ENCODE measurements at places on chromosomes 1 and 21.

DNA sequence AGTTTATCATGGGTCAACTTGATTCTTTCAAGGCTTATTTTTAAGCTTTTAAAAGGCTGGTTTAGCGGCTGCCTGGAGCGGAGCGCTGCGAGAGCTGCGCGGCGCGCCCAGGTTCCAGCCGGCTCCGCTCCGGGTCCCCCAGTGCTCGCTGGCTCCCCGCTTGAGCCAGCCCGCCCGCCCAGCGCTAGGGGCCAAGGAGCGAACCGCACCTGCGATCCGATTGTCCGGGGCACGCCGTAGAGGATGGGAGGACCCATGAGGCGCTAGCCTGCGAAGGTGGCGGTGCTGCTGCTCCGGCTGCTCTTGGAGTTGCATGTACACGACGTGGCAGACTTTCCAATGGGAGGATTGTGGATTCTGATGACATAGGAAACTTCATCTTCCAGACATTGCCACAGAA is 9.9 kb upstream of the CFHR4 start:
- DNase-seq: no peak

DNA sequence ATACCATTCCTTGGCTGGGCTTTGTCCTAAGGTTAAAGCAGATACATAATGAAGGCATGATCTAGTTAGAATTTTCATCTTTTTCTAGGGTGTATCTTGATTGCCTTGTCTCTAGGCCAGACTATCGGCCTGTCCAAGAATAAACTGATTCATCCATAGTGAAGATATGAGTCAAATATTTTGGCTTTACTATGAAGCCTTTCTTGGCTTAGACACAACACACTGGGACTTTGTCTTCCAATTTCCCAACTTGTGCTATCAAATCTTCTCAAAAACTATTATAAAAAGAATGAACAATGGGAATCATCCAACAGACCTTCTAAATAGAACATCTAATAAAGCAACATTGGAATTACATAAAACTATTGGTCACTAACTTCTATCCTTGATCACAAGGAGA is 64.8 kb downstream of the WARS2 start:
- DNase-seq: no peak

GRCh38 chr1:147080671-147081394 is 91.4 kb downstream of the PRKAB2 start:
- DNase-seq: no peak

GRCh38 chr1:17507915-17508314 is 31.6 kb upstream of the ARHGEF10L start:
- no peak for DNase-seq

GRCh38 chr21:44295163-44295573 is 4.7 kb upstream of the PFKL start:
- no peak for DNase-seq

- no peak for DNase-seq
These were observed 93.9 kb downstream of the ADAMTS1 start for GRCh38 chr21:26751305-26751704.

DNA sequence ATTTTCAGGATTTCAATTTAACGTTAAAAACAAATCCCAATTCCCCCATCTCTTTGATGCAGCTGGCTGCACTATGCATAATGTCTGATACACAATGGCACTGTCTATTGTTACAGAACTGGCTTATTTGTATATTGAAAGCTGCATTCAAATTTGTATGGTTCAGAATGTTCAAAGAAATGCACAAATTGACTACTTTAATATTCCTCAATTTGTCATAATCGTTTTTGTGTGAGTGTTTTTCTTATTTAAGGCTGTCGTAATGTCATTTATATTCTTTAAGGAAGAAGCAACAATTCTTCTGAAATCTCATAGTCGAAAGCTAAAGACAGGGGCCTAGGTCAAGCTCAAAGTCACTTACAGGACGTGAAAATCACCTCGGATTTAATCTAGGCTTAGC is 341.4 kb upstream of the ZRANB2 start:
- DNase-seq: no peak

GRCh38 chr1:233461847-233462246 is 134.3 kb downstream of the MAP3K21 start:
- no peak for DNase-seq

DNA sequence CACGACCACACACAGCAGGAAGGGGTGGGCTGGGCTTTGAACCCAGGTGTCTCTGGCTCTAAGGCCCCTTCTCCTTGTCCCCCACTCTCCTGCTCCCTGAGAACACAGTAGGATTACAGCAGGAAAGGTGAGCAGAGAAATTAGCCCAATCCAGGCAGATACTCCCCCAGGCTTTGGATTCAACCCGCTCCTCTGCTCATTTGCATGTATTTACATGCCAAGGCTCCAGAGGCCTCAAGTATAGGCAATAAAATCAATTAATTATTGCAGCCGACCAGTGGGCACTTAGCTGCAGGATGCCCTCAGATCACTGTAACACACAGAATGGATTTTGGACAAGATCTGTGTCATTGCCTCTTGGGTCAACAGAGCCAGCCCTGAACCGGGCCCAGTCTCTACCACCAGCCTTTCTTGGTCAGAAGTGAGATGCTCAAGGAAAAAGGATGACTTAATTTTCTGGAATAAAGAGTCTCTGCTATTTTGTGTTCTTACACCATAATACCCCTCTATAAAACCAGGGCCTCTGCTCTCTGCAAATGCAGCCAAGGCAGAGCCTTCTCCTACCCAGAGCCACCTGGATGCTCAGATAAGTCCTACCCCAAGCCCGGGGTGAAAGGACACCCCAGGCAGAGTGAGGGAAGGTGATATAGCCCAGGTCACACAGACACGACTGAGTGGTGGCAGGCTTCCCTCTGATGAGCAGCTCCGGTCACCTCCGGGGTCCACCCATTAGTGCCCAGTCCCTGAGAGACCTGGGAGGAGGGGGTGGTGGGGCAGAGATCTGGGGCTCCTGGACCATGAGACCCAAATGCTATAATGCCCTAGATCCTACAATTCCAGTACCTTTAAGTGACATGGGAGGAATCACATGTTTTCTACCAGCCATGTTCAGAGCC is 28.9 kb downstream of the MATN1 start:
- no peak for DNase-seq

GRCh38 chr1:171550050-171550449 is 64.7 kb downstream of the PRRC2C start:
- DNase-seq: no peak

- no peak for DNase-seq
These were observed 226.4 kb downstream of the DUSP10 start for GRCh38 chr1:221515496-221515895.

DNA sequence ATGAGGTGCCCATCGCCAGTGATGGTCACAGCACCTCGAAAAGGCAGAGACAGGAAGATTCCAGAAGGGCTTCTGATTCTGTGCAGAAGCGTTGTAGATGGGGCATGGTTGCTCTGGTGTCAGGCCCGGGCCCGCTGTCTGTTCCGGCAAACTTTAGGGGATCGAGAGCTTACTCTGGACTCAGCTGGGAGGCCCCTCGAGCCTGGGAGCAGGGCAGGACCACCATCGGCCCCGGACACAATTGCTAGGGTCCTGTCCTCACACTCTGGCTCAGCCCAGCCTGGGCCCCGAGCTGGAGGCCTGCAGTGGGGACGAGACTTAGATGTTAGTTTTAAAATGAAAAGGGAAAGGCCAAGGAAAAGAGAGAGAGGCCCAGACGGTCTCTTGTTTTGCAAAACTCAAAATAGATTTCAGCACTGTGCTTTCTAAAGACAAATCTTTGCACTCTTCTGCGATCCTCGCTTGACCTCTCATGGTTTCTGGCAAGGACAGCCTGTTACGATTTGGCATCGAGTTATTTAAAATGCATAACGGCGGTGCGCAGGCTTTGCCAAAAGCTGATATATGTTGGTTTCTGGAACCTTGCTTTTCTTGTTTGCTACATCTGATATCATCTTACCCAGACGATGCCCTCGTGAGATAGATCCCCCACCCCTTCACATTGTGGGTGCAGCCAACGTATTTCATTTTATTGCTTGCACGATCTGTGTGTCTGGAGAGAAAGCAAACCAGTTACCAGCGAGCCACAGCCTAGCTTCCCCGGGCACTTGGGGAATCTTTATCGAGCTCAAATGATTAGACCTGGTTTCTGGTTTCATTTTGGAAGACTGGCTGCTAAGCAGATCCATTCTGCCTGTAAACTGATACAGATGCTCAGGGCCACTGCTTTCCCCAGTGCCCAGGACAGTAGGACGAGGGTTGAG is 58.0 kb downstream of the PRDM16 start:
- DNase-seq: no peak

GRCh38 chr1:19311503-19311930 is 427 bp downstream of the AKR7A2 start:
- no peak for DNase-seq

Data from stimulated activated CD8-positive, alpha-beta memory T cell treated with anti-CD3 and anti-CD28 coated beads, Interleukin-7, amount 100 ng/mL, for 1 hour (primary cell).